Activated naive CD8-positive, alpha-beta T cell treated with anti-CD3 and anti-CD28 coated beads, Interleukin-2, amount 50 U/mL, for 16 hours (primary cell): ENCODE measurements at places on chromosomes 2 and 18.

GRCh38 chr2:20400306-20400705, 46.6 kb upstream of the RHOB start:
- DNase-seq, result no peak

- DNase-seq, result no peak
These were observed 965.0 kb downstream of the DCDC2C start for GRCh38 chr2:4668381-4668780.

DNA sequence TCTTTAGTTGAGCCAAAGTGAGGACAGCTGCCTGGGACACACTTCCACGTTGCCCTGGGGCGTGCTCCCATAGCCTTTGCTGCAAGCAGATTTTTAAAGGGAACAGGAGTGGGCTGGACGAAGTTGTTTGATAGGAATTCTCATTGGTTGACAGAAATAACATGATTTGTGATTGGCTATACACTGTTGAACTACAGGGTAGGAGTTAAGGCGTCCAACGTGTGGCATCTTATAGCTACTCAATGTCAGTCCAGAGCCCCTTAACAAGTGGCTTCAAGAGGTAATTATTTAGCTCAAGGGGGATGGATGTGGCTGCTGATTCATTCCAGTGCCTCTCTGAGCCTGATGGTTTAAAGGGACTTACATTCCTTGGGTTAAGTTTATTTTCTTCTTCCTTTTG, 65.5 kb downstream of the ACAA2 start:
- DNase-seq, result no peak

DNA sequence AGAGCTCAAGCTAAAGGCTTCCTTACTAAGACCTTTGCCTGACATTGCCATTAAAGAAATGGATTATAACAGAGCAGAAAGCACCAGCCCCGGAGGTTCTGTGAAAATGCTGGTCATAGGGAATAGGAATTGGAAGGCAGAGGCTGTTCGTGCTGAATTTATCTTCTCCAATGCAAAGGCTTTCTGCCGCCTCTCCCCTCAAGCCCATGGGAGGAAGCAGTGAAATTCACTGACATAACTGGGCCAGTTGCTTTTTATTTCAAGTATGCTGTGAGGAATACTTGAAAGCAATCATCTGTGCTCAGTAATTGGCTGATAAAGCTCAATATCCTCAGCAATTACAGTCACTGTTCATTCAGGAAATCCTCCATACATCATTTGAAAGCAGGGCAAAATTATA, 85.4 kb upstream of the LINC00305 start:
- DNase-seq, result no peak
